ENCODE measurements at places on chromosomes 11 and 22. TPM values are rescaled to one million over a fixed set of nuclear protein-coding genes. Genes with fewer than 3 reads are reported as not detected.

FCHSD2 gene
- total RNA-seq, result 42.4 TPM

VWA5A gene
- total RNA-seq, result 22.2 TPM

LDHAL6A gene
- total RNA-seq, result not detected

MPST gene
- 205 TPM for total RNA-seq

TYR gene
- total RNA-seq, result not detected

TRIM51 gene
- not detected for total RNA-seq

RASSF10 gene
- total RNA-seq, result not detected

NAALAD2 gene
- total RNA-seq, result 3.3 TPM

IFITM5 gene
- not detected for total RNA-seq

CEP164 gene
- total RNA-seq, result 20.0 TPM

MYRF gene
- under 0.01 TPM for total RNA-seq

HBG2 gene
- total RNA-seq, result not detected

TMEM191C gene
- total RNA-seq, result 5.1 TPM

USP2 gene
- 5.2 TPM for total RNA-seq

PKNOX2 gene
- 0.83 TPM for total RNA-seq

TMEM45B gene
- 0.66 TPM for total RNA-seq

SCUBE1 gene
- 50.7 TPM for total RNA-seq

APOA4 gene
- 0.26 TPM for total RNA-seq

CSNK1E gene
- 98.3 TPM for total RNA-seq

NDUFC2 gene
- 116 TPM for total RNA-seq

CBX7 gene
- 251 TPM for total RNA-seq

BCO2 gene
- total RNA-seq, result 11.6 TPM

KCNQ1OT1 gene
- 0.66 TPM for total RNA-seq

ASCC2 gene
- total RNA-seq, result 27.0 TPM

EXT2 gene
- total RNA-seq, result 62.1 TPM

NRXN2 gene
- total RNA-seq, result 4.0 TPM

BAIAP2L2 gene
- total RNA-seq, result 1.1 TPM

CHRDL2 gene
- total RNA-seq, result not detected

FAM83F gene
- 0.66 TPM for total RNA-seq

ALKBH8 gene
- total RNA-seq, result 4.1 TPM

TMEM191B gene
- 0.26 TPM for total RNA-seq

NCAM1 gene
- 83.5 TPM for total RNA-seq

BEST1 gene
- total RNA-seq, result 4.6 TPM

HEPHL1 gene
- total RNA-seq, result 0.42 TPM

SLC25A18 gene
- total RNA-seq, result 1.5 TPM

SORL1 gene
- 3.0 TPM for total RNA-seq

SLC22A9 gene
- not detected for total RNA-seq

OR52E8 gene
- total RNA-seq, result not detected

GGTLC2 gene
- total RNA-seq, result not detected

OR51E2 gene
- total RNA-seq, result under 0.01 TPM

SLC22A12 gene
- not detected for total RNA-seq

OR52I2 gene
- not detected for total RNA-seq

BIK gene
- 0.32 TPM for total RNA-seq

TRIM29 gene
- 0.83 TPM for total RNA-seq

CD248 gene
- 23.0 TPM for total RNA-seq

CEND1 gene
- 3.3 TPM for total RNA-seq

RAD9A gene
- 16.7 TPM for total RNA-seq
